ENCODE measurements at places on chromosomes 2 and 18.

DNA sequence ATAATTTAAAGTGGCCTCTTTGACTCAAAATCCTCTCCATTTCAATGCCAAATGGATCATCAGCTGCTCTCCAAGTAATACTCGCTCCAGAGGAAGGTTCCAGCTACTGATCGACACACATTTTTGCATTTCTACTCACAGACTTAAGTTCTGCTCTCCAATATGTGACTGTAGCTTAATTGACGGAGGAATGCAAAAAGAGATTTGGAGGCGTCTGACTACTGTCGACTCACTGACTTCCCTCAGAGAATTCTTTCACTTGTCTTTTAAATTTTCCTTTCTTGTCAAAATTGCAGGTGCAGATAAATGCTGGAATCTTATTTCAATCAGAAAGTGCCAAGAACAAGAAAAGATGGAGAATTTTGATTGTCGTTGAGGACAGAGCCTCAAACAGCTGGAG is 84.1 kb upstream of the PAPOLG start:
- no peak for DNase-seq

- DNase-seq: no peak
Observed at GRCh38 chr2:68103030-68103708, 40.4 kb upstream of the C1D start.

DNA sequence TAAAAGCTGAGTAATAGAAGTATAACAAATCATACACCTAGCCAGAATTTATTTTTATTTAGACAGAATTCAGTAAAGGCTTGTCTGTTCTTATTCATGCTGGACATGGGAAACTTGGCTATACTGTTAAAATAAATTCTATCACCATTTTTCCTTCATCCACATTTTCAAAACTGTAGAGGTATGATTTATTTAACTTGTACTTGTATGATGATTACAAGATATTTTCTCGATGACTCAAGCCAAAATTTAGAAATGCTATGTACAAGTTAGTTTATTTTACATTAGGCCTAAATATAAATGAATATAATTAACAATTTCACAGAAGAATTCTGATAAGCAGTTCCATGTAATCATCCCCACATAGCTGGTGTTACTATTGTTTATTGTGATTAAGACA is 194.8 kb upstream of the DOK6 start:
- DNase-seq: no peak

DNA sequence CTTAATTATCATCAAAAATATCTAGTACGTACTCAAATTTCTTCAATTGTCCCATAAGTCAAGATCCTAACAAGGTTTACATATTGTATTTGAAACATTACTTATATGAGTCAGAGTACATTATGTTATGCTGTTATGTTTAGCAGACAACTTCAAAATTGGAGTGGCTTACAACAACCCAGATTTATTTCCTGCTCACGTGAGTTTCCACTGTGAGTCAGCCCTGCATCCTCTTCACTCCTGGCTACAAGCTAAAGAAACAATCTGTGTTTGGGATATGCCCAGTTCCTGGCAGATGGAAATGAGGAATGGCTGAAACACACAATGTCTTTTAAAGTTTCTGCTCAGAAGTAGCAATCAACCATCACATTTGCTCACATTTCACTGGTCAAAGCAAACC is 31.5 kb upstream of the TANC1 start:
- no peak for DNase-seq

- no peak for DNase-seq
Observed at GRCh38 chr2:203664029-203664755, 42.2 kb upstream of the CD28 start.

DNA sequence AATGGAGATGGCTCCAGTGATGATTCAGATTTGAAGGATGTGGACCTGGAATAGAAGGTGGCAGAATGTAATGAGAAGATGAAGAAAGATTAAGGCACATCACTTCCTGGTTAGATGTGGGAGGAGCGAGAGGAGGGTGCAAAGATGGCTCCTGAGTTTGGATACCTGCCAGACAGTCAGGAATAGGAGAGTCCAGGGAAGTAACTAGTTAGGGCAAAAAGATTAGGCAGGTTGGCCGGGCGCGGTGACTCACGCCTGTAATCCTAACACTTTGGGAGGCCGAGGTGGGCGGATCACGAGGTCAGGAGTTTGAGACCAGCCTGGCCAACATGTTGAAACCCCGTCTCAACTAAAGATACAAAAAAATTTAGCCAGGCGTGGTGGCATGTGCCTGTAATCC is 5.6 kb downstream of the C2orf74 start:
- DNase-seq: no peak

- no peak for DNase-seq
Observed at GRCh38 chr2:151905963-151906632, 77.9 kb upstream of the ARL5A start.

- no peak for DNase-seq
Observed at GRCh38 chr2:230946429-230947234, 21.6 kb upstream of the GPR55 start.

DNA sequence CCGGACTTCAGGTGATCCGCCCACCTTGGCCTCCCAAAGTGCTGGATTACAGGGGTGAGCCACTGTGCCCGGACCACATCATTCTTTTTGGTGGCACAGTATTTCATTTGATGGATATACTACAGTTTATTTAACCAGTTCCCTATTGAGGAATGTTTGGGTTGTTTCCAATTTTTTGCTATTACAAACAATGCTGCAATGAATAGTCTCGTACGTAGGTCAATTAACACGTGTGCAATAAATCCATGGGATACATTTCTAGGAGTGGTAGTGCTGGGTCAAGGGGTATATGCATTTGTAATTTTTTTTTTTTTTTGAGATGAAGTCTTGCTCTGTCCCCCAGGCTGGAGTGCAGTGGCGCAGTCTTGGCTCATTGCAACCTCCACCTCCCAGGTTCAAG is 28.4 kb upstream of the XPO1 start:
- no peak for DNase-seq

- peak; percentile 32 for DNase-seq
Observed at GRCh38 chr2:64296695-64297346, 152.6 kb upstream of the PELI1 start.

DNA sequence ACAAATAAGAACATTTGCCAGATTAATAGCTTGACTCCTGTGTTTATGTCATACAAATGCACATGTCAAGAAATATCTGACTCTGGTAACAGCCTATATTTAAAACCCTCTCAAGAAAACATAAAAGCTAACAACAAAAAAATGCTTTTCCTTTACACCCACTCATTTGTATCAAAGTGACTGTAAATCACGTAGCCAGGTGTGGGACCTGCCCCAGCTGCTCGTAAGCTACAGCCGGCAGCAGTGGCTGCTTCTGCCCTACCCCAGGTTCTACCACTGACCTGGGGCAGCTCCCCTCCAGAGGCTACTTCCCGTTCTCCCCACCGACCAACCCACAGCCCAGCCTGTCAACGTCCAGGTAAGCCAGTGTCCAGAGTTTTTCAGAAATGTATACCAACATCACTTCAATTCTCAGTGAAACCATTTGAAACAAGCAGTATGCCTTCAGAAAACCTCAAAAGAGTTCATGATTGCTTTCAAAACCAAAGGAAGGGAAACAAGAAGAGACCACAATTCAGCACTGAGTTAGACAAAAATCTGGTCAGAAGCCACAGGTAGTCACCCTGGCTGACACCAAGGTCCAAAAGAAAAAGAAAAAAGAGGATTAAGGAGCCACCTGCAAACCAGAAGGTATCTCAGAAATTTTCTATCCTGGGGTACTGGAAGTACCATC is 40.4 kb downstream of the KIDINS220 start:
- peak; percentile 33 for DNase-seq

DNA sequence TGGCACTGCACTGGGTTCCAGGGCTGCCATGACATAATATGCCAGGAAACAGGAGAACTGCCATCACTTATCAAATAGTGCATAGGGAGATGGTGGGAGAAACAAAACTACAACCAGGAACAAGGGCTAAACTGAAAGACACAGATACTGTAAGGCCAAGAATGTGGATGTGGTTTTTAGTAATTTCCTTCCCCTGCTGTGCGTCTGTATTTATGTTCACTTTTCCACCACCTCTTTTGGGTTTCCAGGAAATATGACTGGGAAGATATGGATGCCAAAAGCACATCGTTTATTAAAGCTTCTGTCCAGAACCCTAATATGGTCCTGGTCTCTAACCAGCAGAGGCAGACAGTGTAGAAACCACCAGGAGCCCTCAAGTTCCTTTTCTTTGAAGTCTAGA is 759.7 kb upstream of the FANCL start:
- no peak for DNase-seq

DNA sequence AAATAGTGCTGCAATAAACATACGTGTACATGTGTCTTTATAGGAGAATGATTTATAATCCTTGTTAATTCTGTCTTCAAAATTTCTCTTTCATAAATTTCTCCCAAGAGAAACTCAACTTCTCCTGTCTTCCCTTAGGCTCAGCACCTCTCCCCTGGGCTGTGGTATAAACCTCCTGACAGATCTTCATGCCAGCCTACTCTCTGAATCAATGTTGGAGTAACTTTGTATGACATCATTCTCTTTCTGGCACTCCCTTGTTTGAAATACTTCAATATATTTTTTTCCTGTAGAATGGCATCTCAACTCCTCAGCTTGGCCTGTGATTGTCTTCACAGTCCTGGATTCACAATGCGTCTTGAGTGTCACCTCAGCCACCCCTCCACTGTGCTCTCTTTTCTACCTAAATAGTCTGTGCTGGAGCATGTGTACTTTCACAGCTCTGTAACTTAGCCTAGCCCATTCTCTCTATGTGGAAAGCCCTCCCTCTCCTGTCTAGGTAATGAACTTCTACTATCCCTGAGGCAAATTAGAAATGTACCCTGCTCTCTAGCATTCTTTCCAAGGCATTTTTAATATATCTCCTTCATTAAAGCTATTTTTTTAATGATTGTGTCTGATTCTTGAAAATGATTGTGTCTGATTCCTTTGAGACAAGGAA is 649.9 kb upstream of the FANCL start:
- DNase-seq: no peak

DNA sequence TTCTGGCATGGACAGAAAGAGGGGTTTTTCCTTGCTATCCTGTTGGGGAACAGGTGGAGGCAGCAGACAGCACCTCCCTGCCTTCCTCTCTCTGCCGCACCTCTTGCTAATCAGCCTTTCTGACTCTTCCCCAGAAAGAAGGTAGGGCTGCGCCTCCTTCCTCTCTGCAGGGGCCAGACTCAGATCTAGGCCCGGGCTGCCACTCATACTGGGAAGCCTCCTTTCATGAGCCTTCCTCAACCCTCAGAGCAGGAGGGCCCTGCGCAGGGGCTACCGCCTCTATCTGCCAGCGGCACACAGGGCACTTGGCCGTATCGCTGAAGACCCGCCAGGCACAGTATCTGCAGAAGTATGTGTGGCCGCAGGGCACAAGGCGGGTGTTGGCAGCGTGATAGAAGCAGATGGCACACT is 7.1 kb downstream of the NEURL3 start:
- DNase-seq: no peak

DNA sequence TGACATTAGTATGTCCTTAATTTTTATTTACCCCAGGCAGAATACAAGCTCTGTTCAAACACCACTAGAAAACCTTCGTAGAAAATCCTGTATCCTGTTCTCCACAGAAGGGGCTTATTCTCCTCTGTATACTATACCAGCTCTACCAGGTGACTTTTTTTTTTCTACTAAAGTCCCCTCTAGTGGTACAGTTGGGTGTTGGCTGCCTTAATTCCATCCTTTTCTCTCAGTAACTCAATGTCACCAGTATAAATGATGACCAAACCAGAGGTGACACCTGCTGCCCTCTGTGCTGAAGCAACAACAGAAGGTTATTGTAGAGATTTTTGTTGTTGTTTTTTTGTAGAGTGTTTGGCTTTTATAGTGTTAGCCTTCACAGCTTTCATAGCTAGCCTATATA is 1322.0 kb downstream of the LRP1B start:
- no peak for DNase-seq

DNA sequence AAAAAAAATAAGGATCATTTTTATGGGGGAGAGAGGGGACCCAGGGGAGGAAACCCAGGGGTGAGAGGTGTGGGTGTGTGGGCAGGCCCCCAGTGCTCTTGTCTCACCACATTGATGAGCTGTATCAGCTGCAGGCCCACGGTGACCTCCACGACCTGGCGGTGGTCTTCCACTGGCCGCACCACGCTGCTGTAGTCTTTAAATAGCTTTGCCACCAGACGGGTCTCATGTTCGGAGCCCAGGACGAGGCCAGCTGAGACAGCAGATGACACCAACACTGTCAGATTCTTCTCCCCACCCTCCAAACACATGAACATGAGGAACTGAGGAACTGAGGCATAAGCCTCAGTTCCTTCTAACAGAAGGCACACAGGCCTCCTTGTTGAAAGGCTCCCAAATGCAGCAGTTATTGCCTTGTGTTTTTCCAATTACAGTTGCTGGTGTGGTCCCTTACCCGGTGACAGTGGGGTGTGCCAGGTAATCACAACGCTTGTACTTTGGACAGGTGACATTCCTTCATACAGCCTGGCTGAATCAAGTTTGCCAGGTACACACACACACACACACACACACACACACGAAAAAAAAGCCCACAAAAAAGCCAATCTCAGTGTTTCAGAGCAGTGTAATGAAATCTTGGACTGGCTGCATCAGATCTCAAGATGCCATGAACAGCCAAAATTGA is 4.7 kb downstream of the CHRNA1 start:
- no peak for DNase-seq

DNA sequence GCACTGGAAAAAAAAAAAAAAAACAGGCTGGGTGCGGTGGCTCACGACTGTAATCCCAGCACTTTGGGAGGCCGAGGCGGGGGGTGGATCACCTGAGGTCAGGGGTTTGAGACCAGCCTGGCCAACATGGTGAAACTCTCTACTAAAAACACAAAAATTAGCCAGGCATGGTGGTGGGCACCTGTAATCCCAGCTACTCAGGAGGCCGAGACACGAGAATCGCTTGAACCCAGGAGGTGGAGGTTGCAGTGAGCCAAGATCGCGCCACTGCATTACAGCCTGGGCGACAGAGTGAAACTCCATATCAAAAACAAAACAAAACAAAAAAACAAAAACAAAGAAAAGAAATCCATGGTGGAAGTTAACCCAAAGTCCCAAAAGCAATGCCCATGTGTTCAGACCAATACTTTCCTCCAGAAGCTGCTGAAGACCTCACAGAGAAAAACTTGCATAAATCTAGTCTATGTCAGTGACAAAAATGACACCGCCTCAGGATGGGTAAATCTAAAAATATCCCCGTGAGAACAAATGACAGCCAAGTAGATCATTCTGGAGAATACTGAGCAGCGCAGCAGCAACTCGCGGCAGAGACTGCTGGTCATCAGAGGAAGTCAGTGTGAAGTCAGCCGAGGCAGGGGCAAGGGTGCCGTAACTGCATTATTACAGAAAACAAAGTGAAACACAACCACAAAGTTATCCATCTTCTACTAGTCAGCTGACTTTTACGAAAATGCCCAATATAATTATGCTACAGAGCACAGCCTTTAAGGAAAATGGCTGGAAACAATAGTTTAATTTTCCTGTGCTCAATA is 41.0 kb downstream of the LPIN2 start:
- DNase-seq: peak; percentile 87

Data from activated CD4-positive, alpha-beta memory T cell treated with anti-CD3 and anti-CD28 coated beads for 36 hours (primary cell).